ENCODE measurements at places on chromosomes 13 and 19.
A peak's percentile ranks its signal among the peaks of the same experiment; 100 is the strongest.

DNA sequence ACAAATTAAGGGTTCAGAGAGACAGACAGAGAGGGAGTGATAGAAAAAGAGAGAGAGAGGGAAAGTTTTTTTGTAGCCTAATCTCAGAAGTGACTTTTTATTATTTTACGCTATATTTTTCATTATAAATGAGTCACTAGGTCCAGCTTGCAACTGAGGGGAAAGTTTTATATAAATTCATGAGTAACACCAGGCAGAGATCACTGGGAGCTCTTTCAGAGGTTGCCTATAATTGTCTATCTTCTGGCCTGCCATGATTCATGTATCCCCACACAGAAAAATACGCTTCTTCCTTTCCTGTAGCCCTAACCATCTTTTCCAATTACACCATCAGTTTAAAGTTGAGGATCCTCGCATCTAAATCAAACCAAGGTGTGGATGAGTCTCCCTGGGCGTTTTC is 467.9 kb downstream of the SLITRK1 start:
- no peak for DNase-seq

DNA sequence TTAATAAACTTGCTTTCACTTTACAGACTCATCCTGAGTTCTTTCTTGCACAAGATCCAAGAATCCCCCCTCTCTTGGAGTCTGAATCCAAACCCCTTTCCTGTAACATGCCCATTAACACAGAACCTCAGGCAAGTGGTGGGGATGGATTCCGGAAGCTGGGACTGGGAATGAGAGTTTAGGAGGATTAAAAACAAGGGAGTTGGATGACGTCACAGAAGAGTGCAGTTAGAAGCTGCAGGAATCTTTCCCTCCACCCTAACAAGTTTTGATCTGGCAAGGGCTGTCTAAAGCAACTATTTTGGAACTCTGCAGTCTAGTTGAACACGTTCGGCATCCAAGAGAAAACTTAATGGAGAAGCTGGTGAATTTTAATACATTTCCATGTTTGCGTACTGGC is 48.2 kb upstream of the PEPD start:
- DNase-seq, result no peak

DNA sequence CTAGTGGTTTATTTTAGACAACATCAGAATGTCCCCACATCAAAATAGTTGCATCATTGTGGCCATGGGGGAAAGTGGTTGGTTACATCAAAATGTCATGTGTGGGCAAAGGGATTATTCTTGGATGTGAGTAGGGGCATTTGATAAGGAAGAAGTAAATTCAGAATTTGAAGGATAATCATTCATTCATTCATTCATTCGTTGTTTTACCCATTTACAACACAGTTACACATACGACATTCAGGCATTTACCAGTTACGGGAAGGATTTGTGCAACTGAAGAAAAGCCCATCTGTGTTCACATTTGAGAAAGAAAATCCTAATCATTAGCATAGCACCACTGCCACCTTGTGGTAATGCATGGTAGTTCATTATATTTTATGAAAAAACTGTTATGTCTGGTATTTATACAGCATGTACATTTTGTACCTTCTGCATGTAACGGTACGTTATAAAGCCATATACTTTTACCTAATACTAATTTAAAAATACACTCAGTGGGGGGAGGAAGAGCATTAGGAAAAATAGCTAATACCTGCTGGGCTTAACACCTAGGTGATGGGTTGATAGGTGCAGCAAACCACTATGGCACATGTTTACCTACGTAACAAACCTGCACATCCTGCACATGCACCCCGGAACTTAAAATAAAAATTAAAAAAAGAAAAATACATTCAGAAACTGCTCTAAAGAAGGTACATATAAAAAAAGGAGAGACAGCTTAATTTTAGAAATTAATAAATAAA is 62.1 kb downstream of the DGKH start:
- no peak for DNase-seq

DNA sequence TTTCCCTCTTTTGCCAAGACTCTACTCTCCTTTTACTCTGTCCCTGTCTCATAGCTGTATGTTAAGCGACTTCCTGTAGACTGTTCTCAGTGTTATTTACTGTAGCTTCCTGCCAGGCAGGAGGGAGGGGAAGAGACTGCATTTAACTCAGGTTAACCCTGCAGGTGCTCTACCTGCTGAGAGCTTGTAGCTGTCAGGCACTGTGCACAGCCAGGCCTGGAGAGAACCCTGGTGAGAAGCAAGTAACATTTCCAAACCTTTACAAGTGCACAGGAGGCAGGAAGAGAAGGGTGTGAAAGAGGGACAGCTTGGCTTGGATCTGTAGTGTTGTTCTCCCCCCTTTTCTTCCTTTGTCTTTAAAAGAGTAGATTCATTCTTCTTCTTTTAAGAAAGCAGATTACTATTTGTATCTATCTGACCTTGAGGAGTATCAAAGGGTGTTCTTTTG is 167.1 kb downstream of the LMO7 start:
- peak; percentile 0 for DNase-seq

GRCh38 chr19:42132851-42133528 is 744 bp upstream of the POU2F2 start:
- DNase-seq, result peak; percentile 86

GRCh38 chr19:34686455-34686854 is 9.0 kb downstream of the ZNF302 start:
- DNase-seq, result no peak

DNA sequence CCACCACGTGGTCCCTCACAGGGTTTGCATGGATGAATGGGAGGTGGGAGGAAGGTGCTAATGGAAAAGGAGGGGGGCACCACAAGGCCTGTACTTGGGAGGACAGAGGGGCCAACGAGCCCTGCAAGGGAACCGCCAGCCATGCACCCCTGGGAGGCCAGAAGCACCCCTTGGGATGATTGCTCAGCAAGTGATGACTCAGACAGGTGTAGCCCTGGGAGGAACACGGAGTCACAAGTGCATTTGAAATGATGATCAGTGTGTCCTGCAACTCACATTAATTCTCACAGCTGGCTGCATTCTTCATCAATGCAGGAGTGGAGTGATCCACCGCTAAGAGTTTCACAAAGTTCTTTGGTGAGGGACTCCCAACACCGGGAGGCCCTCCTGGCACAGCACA is 82.8 kb upstream of the ZNF254 start:
- DNase-seq, result no peak

GRCh38 chr19:38401148-38401547 is 1.7 kb upstream of the FAM98C start:
- DNase-seq, result no peak

DNA sequence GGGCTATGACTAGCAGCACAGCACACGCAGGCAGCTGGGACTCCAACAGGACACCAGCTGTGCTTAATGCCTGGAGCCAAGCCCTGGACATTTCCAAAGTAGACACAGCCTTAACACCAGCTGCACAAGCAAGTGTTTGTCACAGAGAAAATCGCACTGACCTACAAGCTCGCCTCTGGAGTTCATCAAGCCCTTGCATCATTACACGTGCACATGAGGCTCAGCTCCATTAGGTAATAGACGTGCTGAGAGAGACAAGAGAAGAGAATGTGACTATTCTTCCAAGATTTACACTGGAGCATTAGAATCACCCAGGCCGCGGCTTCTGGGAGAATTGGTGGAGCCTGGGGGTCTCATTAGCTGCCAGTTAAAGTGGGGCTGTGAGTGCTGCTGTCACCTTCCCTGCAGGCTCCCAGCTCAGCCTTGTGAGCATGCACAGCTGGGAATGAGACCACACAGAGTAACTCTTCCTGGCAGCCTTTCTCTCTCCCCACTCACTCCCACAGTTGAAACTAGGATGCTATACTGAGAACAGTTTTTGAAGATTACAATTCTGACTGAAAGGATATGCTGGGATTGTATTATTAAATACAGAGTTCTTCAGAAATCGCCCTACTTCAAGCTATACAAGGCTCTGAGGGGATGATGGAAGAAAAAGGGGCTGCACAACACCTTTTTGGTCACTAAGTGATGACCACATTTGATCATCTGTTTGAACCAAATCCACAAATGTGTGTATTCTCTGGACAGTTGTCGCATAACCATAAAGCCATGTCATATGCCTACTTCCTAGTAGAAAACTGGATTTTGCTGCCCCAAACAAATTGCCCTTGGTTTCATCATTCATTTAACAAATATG is 10.5 kb downstream of the STOML3 start:
- no peak for DNase-seq

DNA sequence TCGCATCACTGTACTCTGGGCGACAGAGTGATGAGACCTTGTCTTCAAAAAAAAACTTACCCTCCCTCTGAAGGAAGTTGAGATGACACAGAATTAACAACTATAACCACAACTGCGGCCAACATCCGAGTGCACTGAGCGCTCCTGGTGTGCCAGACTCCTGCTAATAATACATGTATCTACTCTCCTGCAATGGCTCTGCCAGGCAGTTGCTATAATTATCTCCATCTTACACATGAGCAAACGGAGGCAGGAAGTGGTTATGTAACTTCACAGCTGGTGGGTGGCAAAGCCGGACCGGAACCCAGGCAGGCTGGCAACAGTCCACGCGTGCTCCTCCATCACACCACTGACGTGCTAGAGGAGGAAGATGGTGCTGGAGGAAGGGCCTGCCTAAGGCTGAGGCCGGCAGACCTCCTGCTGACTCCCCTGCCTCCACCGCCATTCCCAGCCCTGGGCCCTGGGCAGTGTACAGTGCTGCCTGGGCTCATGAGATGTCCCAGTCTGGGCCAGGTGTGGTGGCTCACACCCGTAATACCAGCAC is 12.6 kb downstream of the XRCC1 start:
- peak; percentile 11 for DNase-seq

DNA sequence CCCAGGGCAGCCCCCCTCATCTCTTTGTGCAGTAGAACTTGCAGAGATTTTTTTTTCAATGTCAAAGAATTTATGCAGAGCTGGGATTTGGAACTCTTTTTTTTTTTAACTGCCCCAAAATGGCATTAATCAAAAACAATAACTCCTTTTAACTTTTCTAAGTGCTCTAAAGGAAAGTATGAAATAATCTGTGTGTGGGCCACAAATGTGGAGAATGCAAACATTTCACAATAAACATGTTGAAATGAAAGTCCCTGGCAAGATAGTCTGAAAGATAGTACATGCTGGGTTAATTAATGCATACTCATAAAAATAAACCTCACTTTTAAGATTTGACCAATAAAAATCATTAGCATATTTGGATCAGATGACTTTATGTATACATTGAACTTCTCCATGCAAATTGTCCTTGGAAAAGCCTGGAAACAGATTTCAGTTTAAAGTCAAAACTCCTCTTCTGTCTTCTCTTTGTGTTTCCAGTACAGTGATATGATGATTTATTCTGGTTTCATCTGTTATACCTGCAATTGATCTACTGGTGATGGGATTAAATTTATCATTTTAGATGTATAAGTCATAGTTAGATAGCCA is 30.5 kb upstream of the ZNF536 start:
- DNase-seq, result no peak

DNA sequence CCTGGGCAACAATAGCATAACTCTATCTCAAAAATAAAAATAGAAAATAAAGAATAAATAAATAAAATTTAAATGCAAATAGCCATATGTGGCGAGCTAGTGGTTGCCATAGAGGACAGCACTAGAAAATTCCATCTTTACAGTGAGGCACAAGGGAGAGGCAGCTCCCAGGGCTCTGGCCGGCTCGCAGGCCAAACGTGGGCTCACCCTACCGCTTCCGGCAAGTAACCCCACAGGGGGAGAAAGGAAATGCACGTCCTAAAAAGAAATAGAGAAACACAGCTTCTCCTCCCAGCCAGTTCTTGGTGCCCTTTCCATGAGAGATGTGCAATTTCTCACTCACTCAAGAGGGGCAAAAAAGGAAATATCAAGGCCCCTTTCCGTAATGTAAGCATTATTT is 12.4 kb upstream of the GRWD1 start:
- DNase-seq, result no peak

DNA sequence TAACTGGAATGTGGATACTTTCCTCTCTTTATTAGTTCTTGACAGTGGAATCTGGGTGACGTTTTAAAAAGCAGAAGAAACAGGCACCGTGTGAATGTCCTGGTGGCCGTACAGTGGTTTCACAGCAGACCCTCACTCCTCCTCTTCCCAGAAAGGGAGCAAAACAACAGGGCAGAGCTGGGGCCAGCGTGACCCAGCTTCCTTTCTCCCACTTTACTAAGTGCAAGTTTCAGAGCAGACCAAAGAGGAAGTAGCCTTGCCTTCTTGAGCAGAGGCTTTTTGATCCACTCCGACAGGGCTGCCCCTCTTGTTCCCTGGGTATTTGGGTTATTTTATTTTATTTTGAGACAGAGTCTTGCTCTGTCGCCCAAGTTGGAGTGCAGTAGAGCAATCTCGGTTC is 19.6 kb upstream of the C19orf33 start:
- no peak for DNase-seq

GRCh38 chr13:58461217-58461616 is 829.7 kb downstream of the PCDH17 start:
- DNase-seq, result no peak

GRCh38 chr13:113351514-113352026 is 12.4 kb downstream of the GRTP1 start:
- no peak for DNase-seq

DNA sequence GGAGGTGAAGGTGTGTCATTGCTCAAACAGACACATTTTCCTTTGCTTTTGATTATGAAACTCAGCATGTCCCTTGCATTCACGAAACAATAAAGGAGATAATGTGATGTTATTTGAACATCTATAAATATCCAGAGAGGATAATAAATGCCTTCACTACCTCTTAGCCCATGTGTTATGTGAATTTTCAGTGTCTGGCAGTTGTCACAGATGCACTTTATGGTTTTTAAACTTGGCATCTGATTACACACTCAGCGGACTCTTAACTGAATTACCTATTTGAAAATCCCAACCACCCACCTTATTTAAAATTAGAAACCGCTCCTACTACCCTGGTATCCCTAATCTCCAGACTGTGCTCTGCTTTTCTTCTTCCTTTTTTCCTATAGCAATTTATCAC is 254.2 kb downstream of the COG6 start:
- no peak for DNase-seq

Data from NCI-H510A (cell line).